ENCODE measurements at places on chromosomes 5 and 9. TPM values are rescaled to one million over a fixed set of nuclear protein-coding genes. Genes with fewer than 3 reads are reported as not detected.

CDH9 gene
- total RNA-seq: not detected

PCDHB15 gene
- total RNA-seq: not detected

PKD2L2 gene
- not detected for total RNA-seq

INVS gene
- total RNA-seq: 12.2 TPM

CACNA1B gene
- 0.07 TPM for total RNA-seq

PCDHGA10 gene
- total RNA-seq: 0.12 TPM

MARCOL gene
- not detected for total RNA-seq

SPINK7 gene
- not detected for total RNA-seq

CDH6 gene
- not detected for total RNA-seq

GRXCR2 gene
- total RNA-seq: not detected

TLR4 gene
- not detected for total RNA-seq

KIAA1958 gene
- 11.2 TPM for total RNA-seq

IRX1 gene
- total RNA-seq: not detected

ROR2 gene
- 0.07 TPM for total RNA-seq

SLC6A3 gene
- not detected for total RNA-seq

LRRC19 gene
- total RNA-seq: not detected

TENT4A gene
- total RNA-seq: 45.0 TPM

IFNK gene
- not detected for total RNA-seq

SPINK13 gene
- total RNA-seq: not detected

NDOR1 gene
- 50.9 TPM for total RNA-seq

CFAP77 gene
- not detected for total RNA-seq

PCDHGB6 gene
- not detected for total RNA-seq

ADRB2 gene
- total RNA-seq: 0.60 TPM

GPR150 gene
- total RNA-seq: 1.7 TPM

FAXDC2 gene
- not detected for total RNA-seq

IFNA2 gene
- not detected for total RNA-seq

ANXA2R gene
- total RNA-seq: 9.9 TPM

TMEM252 gene
- total RNA-seq: not detected

IRX4 gene
- total RNA-seq: not detected

LRRC14B gene
- not detected for total RNA-seq

IL7R gene
- total RNA-seq: 143 TPM

MARCHF3 gene
- 12.4 TPM for total RNA-seq

NFIB gene
- not detected for total RNA-seq

CCDC192 gene
- total RNA-seq: 0.25 TPM

IFNB1 gene
- total RNA-seq: 0.58 TPM

MYORG gene
- 1.7 TPM for total RNA-seq

POU5F2 gene
- 0.89 TPM for total RNA-seq

PCDHB5 gene
- total RNA-seq: not detected

MSX2 gene
- total RNA-seq: 0.38 TPM

NDUFB6 gene
- total RNA-seq: 29.2 TPM

WNT8A gene
- not detected for total RNA-seq

HTR4 gene
- total RNA-seq: not detected

FSTL4 gene
- not detected for total RNA-seq

GZMA gene
- 4.2 TPM for total RNA-seq

Data from activated T-cell treated with anti-CD3 and anti-CD28 coated beads, Interleukin-2, amount 50 U/mL, for 72 hours (primary cell).